ENCODE measurements at places on chromosomes 5 and 9.

DNA sequence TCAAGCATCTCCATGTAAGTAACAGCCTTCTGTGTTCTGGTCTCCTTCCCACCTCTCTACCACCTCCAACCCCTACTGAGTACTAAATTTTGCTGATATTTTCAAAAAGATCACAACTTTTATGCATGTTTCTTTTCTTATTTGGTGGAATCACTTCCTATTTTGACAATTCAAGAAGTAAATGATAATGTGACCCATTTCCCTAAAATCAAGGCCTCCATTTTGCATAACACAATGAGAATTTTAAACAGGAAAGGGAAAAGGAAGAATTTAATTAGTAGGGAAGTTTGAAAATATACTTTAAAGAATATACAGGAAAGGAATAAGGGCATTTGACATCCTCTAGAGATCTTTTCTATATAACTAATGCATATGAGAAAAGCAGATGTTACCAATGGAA is 212.9 kb upstream of the RASA1 start:
- H3K27me3 ChIP-seq = no peaks in the 10 kb centered on the region
- no peaks in the 10 kb centered on the region for H3K36me3 ChIP-seq
- no peak overlapping the region for H3K4me3 ChIP-seq
- no peak overlapping the region for H3K27ac ChIP-seq
- no peaks in the 10 kb centered on the region for H3K4me1 ChIP-seq

GRCh38 chr5:34496260-34496691 is 159.9 kb upstream of the RAI14 start:
- H3K4me1 ChIP-seq = peaks cover 6% of the 10 kb centered on the region
- no peak overlapping the region for H3K27ac ChIP-seq
- no peaks in the 10 kb centered on the region for H3K27me3 ChIP-seq
- no peaks in the 10 kb centered on the region for H3K36me3 ChIP-seq
- DNase-seq = no peak

DNA sequence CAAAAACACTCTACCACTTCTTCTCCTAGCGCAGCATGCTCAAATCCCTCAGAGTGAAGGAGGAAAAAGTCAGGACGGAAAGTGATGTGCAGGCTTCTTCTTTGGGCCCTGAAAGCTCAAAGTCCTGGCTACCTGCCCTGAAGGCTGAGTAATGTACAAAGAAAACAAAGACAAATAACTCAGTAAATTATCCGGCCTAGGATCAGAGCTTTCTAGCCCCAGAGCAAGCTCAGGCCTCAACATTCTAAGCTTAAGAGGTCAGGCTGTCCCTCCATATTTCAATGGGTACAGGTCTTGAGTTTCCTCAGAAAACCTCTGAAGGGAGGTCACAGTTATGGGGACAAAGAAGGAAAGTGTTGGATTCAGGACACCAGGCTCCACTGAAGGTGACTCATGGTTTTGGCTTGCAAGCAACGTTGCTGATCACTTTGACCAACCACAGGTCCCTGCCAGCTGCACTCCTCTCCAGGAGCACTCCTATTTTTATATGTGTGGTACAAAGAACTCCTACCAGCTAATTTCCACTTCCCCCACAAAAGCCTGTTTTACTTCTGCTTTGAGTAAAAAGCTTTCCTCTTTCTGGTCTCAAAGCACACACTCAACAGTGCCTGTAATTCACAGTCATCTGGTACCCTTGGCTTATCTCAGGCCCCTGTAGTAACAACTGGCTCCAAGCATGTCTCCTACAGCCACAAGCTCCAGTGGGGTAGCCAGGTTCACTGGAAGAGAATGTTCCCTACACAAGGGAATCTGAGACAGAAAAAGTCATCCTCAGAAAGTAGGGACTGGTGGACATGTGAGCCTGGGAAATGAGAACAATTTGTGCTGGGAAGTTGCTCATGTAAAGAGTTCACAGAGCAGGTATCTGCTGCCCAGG is 115.7 kb downstream of the UGCG start:
- H3K4me3 ChIP-seq = no peak overlapping the region
- no peak overlapping the region for H3K27ac ChIP-seq

- no peak overlapping the region for H3K4me3 ChIP-seq
- H3K4me1 ChIP-seq = peaks cover 5% of the 10 kb centered on the region
- no peak overlapping the region for H3K27ac ChIP-seq
- no peak for DNase-seq
- no peaks in the 10 kb centered on the region for H3K27me3 ChIP-seq
These were observed 132.0 kb upstream of the WWC1 start for GRCh38 chr5:168159425-168159824.

DNA sequence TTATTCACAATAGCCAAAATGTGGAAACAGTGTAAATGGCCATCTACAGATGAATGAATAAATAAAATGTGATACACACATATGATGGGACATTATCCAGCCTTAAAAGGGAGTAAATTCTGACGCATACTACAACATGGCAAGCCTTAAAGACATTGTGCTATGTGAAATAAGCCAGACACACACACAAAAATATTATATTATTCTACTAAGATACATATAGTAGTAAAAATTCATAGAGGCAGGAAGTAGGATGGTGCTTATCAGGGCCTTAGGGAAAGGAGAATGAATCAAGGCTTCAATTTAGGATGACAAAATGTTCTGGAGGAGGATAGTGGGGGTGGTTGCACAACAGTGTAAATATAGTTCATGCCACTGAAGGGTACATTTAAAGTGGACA is 346.7 kb upstream of the SMARCA2 start:
- no peaks in the 10 kb centered on the region for H3K4me1 ChIP-seq
- no peak overlapping the region for H3K4me3 ChIP-seq
- DNase-seq = no peak
- H3K36me3 ChIP-seq = no peaks in the 10 kb centered on the region
- no peaks in the 10 kb centered on the region for H3K27me3 ChIP-seq

DNA sequence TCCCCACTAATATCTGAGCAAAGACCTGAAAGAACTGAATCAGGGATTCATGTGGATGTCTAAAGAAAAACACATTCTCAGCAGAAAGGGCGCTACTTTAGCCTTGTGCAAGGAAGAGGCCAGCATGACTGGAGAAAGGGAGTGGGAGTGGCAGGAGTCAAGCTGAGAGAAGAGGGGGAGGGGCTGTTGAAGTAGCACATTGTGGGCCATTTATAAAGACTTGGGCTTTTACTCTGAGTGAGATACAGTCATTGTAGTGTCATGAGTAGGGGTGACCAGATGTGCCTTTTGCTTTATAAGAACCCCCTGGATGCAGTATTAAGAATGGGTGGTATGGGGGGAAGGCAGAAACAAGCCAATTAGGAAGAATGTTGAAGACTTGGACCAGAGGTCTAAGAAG is 452.8 kb downstream of the ENC1 start:
- H3K4me1 ChIP-seq = peaks cover 2% of the 10 kb centered on the region
- no peak overlapping the region for H3K27ac ChIP-seq
- DNase-seq = no peak
- H3K4me3 ChIP-seq = no peak overlapping the region
- no peaks in the 10 kb centered on the region for H3K27me3 ChIP-seq

- peaks cover 16% of the 10 kb centered on the region for H3K36me3 ChIP-seq
- no peaks in the 10 kb centered on the region for H3K27me3 ChIP-seq
- no peak for DNase-seq
- H3K27ac ChIP-seq = no peak overlapping the region
These were observed 42.0 kb downstream of the SFXN1 start for GRCh38 chr5:175520321-175520720.

DNA sequence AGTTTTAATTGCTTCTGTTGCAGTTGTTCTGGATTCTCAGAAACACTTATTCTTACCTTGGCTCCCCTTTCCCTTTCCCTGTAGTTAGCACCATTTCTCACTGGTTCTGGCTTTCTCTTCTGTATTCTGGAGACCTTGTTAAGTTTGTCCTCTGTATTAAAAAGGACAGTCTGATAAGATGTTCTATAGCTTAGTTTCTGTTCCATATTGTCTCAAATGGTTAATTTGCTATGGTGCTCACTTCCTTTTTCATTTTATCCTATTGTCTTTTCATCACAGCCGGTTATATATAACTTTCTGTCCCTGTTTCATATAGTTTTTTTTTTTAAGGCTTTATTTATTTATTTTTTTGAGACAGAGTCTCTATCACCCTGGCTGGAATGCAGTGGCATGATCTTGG is 41.4 kb upstream of the KIAA1958 start:
- no peak overlapping the region for H3K27ac ChIP-seq
- H3K36me3 ChIP-seq = no peaks in the 10 kb centered on the region
- no peak overlapping the region for H3K4me3 ChIP-seq
- no peak for DNase-seq
- H3K4me1 ChIP-seq = no peaks in the 10 kb centered on the region

DNA sequence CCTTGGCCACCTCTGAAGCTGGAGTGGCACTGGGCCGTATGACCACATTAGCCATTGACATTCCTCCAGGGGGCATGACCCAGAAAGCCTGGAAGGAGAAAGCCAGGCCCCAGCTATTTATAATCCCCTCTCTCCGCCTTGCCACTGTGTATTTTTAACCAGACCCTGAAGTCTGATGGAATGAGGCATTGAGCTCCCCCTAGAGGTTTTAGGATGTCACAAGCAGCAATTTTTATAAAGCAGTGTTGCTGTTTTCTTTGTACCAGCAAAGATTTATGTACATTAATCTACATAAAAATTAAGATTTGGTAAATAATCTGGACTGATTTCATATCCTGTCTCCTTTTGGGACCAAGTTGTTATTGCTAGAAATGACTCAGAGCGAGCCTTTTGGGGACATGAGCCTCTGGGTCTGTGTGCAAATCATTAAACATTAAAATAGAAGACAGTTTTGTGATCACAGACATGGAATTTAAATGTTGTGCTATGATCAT is 127.1 kb downstream of the TRIO start:
- H3K27me3 ChIP-seq = no peaks in the 10 kb centered on the region
- H3K4me3 ChIP-seq = no peak overlapping the region
- no peak for DNase-seq
- peak overlapping the region; percentile 64 for H3K27ac ChIP-seq
- H3K4me1 ChIP-seq = peaks cover 22% of the 10 kb centered on the region
- H3K36me3 ChIP-seq = no peaks in the 10 kb centered on the region

GRCh38 chr9:2493109-2493508 is 128.5 kb upstream of the VLDLR start:
- peaks cover 6% of the 10 kb centered on the region for H3K4me1 ChIP-seq
- H3K27me3 ChIP-seq = no peaks in the 10 kb centered on the region
- H3K4me3 ChIP-seq = no peak overlapping the region

GRCh38 chr5:147223948-147224791 is 10.7 kb upstream of the STK32A start:
- H3K27me3 ChIP-seq = no peaks in the 10 kb centered on the region
- H3K4me1 ChIP-seq = no peaks in the 10 kb centered on the region
- H3K36me3 ChIP-seq = no peaks in the 10 kb centered on the region
- H3K4me3 ChIP-seq = no peak overlapping the region
- no peak overlapping the region for H3K27ac ChIP-seq
- DNase-seq = no peak

GRCh38 chr9:34612788-34613390 is 992 bp upstream of the RPP25L start:
- no peaks in the 10 kb centered on the region for H3K36me3 ChIP-seq
- peaks cover 11% of the 10 kb centered on the region for H3K4me1 ChIP-seq
- H3K27me3 ChIP-seq = no peaks in the 10 kb centered on the region
- peak overlapping the region; percentile 87 for H3K4me3 ChIP-seq

- no peak overlapping the region for H3K27ac ChIP-seq
- no peaks in the 10 kb centered on the region for H3K36me3 ChIP-seq
- no peaks in the 10 kb centered on the region for H3K27me3 ChIP-seq
- no peak overlapping the region for H3K4me3 ChIP-seq
These were observed 275.9 kb upstream of the ZNF462 start for GRCh38 chr9:106587042-106587441.

- H3K27me3 ChIP-seq = no peaks in the 10 kb centered on the region
- H3K36me3 ChIP-seq = no peaks in the 10 kb centered on the region
These were observed 13.6 kb downstream of the CTSL start for GRCh38 chr9:87739546-87739945.

GRCh38 chr5:18195910-18196309 is 561.6 kb downstream of the TAF11L14 start:
- no peak overlapping the region for H3K27ac ChIP-seq
- H3K4me3 ChIP-seq = no peak overlapping the region
- no peak for DNase-seq
- no peaks in the 10 kb centered on the region for H3K36me3 ChIP-seq
